ENCODE measurements at places on chromosomes 2 and 18.

GRCh38 chr18:58290116-58290695, 246.2 kb downstream of the NEDD4L start:
- no peak for DNase-seq

DNA sequence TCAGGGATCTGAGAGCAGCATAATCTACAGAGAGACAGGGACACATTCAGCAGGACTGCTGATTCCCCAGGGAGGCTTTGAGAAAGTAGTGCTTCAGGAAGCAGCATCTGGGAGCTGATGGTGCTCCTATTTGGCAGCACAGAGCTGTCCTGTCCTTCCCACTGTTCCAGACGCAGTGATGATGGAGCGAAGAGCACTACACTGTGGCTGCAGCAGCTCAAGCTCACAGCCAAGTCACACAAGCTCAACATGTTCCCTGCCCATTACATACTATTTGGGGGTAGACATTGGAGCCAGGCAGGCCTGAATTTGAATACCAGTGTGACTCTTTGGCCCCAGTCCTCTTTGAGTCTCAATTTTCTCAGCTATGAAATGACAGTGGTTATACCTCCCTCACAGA, 15.2 kb upstream of the GALM start:
- DNase-seq, result no peak

DNA sequence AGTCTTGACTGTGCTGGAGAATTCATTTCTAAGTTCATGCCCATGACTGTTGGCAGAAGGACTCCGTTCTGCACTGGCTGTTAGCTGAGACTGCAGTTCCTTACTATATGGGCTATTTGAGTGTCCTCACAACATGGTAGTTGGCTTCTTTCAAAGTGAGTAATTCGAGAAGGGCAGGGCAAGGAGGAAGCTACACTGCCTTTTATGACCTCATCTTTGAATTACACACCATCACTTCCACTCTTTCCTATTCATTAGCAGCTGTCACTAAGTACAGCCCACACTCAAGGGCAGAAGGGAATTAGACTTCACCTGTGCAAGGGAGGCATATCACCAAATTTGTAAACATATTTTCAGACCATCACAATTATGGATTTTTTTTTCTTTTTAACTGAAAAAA, 55.9 kb upstream of the EPAS1 start:
- DNase-seq, result no peak

DNA sequence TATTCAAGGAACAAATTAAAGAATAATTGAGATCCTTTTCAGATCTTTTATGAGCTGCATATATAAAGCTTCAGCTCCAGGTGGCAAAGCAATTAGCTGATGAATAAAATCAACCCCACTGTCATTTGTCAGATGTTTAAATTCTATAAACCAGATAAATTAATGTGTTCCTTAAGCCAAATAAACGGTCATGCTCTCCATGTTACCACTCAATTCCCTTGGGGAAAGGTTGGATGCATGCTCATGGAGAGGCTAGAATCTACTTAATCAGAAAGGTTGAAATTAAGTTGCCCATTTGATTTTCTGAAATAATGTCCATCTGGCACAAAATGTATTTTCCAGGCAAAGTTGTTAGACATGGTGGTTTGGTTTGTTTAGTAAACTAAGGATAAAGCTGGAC, 282.5 kb upstream of the SPRED2 start:
- DNase-seq, result no peak

DNA sequence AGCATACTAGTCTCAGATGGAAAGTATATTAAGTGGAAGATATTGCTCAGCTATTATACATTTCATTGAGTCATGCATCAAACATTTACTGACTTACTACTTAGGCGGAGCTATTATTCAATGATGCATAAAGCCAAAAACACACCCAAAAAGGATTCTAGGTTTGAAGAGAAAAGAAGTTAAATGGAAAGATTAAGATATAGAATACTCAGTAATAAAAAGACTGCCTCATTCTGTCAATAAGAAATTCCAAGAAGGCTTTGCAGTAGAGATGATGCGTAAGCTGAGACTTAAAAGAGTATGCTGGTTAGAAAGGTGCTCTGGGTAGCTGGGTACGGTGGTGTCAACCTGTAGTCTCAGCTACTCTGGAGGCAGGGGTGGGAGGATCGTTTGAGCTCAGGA, 27.6 kb downstream of the STK17B start:
- peak; percentile 24 for DNase-seq
